ENCODE measurements at places on chromosomes 4 and X. TPM values are rescaled to one million over a fixed set of nuclear protein-coding genes. Genes with fewer than 3 reads are reported as not detected.

HTATSF1 gene
- total RNA-seq, result 112 TPM

CYSLTR1 gene
- 2.8 TPM for total RNA-seq

FAM13A gene
- total RNA-seq, result 9.7 TPM

ELK1 gene
- total RNA-seq, result 51.0 TPM

TLR8 gene
- not detected for total RNA-seq

CASP6 gene
- 28.6 TPM for total RNA-seq

ANK2 gene
- 0.27 TPM for total RNA-seq

FAM9C gene
- not detected for total RNA-seq

NR0B1 gene
- not detected for total RNA-seq

SYTL4 gene
- total RNA-seq, result 9.1 TPM

HSFX1 gene
- 0.59 TPM for total RNA-seq

VCX2 gene
- not detected for total RNA-seq

WNK3 gene
- 3.6 TPM for total RNA-seq

UGT2A3 gene
- not detected for total RNA-seq

MAMLD1 gene
- total RNA-seq, result 2.5 TPM

ZFX gene
- total RNA-seq, result 31.3 TPM

SMIM10L2A gene
- total RNA-seq, result 0.07 TPM

TKTL2 gene
- not detected for total RNA-seq

ADH1C gene
- total RNA-seq, result 0.57 TPM

ZNF711 gene
- 1.6 TPM for total RNA-seq

DACH2 gene
- not detected for total RNA-seq

ERCC6L gene
- 26.1 TPM for total RNA-seq

OTC gene
- total RNA-seq, result not detected

CCNB3 gene
- total RNA-seq, result not detected

MAGEA12 gene
- 15.5 TPM for total RNA-seq

MAGEE2 gene
- not detected for total RNA-seq

ATP8A1 gene
- total RNA-seq, result 0.81 TPM

ANOS1 gene
- 0.22 TPM for total RNA-seq

LONRF3 gene
- 8.7 TPM for total RNA-seq

MAGEA6 gene
- 23.7 TPM for total RNA-seq

CTAG1B gene
- not detected for total RNA-seq

FTHL17 gene
- total RNA-seq, result not detected

KLHL13 gene
- 4.6 TPM for total RNA-seq

CSAG1 gene
- 6.6 TPM for total RNA-seq

DOK7 gene
- 3.1 TPM for total RNA-seq

MMRN1 gene
- total RNA-seq, result not detected

PABPC5 gene
- 0.17 TPM for total RNA-seq

RTL9 gene
- 0.02 TPM for total RNA-seq

CXCL3 gene
- 0.81 TPM for total RNA-seq

AREG gene
- not detected for total RNA-seq

GLOD5 gene
- not detected for total RNA-seq

SYP gene
- total RNA-seq, result 0.25 TPM

TCEAL4 gene
- 96.7 TPM for total RNA-seq

SSX2B gene
- 0.98 TPM for total RNA-seq

GUF1 gene
- 14.4 TPM for total RNA-seq

CT45A3 gene
- not detected for total RNA-seq

PPARGC1A gene
- 3.6 TPM for total RNA-seq
